ENCODE measurements at places on chromosomes 1 and 21.

- no peak for DNase-seq
These were observed 20.2 kb downstream of the C1orf167 start for GRCh38 chr1:11782127-11782708.

GRCh38 chr1:87418048-87418447 is 89.4 kb downstream of the LMO4 start:
- DNase-seq = no peak

GRCh38 chr1:212827831-212828278 is 19.6 kb downstream of the SPATA45 start:
- DNase-seq = no peak

DNA sequence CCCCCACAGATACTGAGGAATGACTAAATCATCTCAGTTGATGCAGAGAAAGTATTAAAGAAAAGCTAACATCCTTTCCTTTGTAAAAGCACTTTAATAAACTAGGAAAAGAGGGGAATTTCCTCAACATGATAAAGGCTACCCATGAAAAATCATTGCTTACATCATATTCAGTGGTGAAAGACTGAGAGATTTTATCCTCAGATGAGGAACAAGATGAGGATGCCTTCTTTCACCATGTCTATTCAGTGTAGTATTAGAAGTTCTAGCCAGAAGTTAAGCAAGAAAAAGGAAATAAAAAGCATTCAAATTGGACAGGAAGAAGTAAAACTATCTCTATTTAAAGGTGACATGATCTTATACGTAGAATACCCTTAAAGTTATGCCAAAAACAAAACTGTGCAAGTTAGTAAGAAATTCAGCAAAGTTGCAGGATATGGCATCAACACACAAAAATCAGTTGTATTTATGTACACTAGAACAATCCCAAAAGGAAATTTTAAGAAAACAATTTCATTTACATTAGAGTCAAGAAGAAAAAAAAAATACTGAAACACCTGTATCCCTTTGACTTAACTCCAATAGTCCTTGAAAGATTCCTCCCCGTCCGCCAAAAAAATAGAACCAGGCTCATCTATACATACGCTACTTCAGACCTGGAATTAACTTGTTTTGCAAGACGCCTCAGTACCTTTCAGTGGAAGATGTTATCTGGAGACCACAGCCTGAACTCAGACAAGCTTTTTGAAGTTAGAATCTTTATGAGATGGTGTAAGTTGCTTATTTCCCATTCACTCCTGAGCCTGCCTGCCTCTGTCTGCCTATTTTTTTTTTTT is 17.5 kb downstream of the ZMYM4 start:
- DNase-seq = no peak

DNA sequence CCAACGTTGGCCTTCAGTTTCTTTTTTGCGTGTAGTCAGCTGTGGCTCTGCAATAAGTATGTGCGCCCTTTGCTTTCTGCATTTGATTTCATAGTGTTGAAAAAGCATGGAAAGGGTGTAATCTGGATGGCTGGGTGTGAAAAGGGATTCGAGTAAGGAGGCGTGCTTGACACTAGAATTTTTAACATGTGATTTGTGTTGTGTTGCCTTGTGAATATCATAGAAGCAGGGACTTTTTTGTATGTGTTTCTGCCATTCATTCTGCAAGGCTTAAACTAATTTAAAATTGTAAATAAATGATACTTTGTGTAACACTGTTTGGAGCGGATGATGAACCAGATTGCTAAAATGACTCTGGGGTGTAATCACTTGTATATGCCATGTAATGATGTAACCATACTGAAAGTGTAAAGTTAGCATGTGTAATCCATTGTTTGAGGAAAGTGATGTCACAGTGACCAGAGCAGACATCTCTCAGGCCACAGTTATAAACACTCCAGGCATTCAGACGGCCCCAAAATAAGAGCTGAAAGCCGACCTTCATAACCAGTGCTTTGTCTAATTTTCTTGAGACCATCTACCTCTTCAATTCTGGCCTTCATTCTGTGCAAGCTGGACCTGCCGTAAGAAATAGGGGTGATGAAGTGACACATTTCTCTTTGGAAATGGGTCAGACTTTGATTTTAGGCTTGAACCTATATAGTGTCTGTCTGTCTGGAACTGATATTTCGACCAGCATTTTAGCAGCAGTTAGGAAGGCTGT is 618 bp downstream of the SH3BGR start:
- DNase-seq = peak; percentile 32

- peak; percentile 61 for DNase-seq
These were observed 35.8 kb upstream of the RIPK4 start for GRCh38 chr21:41802684-41803083.

GRCh38 chr1:198848206-198848605 is 209.4 kb downstream of the PTPRC start:
- DNase-seq = peak; percentile 40

GRCh38 chr1:3474421-3474820 is 20.0 kb downstream of the ARHGEF16 start:
- no peak for DNase-seq

GRCh38 chr1:22221233-22221780 is 78.4 kb upstream of the WNT4 start:
- DNase-seq = no peak

GRCh38 chr1:44830900-44831304 is 12.2 kb downstream of the PTCH2 start:
- DNase-seq = no peak

DNA sequence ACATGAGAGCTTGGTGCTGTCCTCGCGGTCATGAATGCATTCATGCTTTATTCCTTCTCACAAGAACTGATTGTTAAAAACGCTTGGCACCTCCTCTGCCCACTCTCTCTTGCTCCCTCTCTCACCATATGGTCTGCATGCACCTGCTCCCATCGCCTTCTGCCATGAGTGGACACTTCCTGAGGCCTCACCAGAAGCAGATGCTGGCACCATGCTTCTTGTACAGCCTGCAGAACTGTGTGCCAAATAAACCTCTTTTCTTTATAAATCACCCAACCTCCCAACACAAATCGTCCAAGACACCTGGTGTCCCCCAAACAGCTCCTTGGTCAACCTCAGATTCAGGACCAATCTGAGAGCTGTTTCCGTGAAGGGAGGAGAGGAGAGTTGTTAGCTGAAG is 43.3 kb upstream of the PCBP3 start:
- DNase-seq = no peak
